NCI-H774 (cell line): ENCODE measurements at places on chromosomes 12 and 14.

- no peak for DNase-seq
Observed at GRCh38 chr14:79728331-79728730, 483.0 kb downstream of the DIO2 start.

GRCh38 chr12:121170151-121170550 is 37.5 kb downstream of the P2RX7 start:
- no peak for DNase-seq

- DNase-seq = no peak
Observed at GRCh38 chr14:104304451-104305351, 166.3 kb downstream of the KIF26A start.

DNA sequence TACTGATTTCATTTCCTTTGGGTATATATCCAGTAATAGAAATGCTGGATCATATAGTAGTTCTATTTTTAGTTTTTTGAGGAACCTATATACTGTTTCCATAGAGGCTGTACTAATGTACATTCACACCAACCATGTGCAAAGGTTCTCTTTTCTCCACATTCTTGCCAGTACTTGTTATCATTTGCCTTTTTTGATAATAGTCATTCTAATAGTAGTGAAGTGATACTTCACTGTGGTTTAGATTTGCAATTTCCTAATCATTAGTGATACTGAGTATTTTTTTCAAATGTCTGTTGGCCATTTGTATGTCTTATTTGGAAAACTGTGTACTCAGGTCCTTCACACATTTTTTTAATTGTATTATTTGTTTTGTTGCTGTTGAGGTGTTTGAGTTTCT is 148.2 kb upstream of the NAV3 start:
- DNase-seq = no peak

DNA sequence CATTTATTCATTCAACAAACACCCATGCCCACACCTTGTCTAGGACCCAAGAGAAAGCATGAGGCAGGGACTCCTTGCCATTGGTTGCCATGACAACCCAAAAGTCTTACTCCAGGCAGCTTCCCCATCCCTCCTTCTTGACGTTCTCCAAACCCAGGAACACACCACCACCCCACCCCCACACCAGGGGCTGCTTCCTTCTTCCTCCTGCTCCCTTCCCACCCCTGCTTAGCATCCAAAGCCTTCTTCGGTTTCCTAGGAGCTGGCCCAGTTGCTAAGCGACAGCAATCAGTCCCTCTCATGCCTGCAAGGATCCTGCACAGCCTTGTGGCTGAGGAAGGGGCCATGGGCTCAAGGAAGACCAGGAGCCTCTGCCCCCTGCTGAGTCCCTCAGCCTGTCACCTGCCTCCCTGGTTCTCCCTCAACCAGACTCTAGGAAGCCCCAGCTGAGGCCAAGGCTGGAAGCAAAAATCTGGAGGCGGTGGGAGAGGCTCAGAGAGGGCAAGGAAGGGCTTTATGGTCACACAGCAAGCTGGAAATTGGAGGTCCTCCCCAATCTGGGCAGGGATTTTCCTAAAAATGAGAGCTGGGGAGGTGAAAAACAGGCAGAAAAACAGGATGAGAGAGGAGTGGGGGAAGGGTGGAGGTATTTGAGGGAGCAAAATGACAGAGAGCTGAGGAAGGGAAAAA is 15.4 kb downstream of the RASAL1 start:
- no peak for DNase-seq

- peak; percentile 25 for DNase-seq
Observed at GRCh38 chr14:73633116-73634010, 11.4 kb upstream of the DNAL1 start.

- no peak for DNase-seq
Observed at GRCh38 chr14:74437496-74438053, 11.6 kb upstream of the SYNDIG1L start.

DNA sequence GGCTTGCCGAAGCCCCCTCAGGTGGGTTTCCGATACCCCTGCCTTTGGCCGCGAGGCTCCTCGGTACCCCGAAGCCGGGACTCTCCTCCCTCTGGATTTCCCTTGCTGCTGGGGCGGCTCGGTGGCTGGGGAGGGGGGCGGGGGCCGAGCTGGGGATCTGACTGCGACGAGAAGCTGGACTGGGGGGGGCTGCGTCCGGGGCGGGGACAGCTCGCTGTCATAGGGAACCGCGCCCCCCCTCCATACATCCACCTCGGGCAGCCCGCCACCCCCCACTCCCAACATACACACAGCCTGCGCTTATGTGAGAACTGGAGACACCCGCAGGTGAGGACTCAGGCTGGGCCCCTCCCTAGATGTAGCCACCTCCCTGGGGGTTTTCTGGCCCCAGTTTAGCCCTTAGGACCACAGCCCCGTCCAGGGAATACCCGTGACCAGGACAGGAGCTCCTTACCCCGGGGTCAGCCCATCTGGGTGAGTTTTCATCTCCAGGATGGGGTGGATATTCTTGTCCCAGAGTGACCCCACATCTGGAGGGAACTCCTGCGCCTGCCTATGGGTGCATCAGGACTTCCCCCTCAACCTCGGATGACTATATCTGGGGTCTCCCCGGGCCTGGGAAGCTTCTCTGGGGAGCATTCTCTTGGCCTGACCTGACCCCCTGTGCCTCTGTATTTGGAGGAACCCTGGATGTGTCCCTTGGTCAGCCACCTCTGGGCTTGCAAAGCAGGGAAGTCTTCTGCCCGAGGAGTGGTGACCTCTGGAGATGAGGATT is 687 bp downstream of the ASIC1 start:
- no peak for DNase-seq

DNA sequence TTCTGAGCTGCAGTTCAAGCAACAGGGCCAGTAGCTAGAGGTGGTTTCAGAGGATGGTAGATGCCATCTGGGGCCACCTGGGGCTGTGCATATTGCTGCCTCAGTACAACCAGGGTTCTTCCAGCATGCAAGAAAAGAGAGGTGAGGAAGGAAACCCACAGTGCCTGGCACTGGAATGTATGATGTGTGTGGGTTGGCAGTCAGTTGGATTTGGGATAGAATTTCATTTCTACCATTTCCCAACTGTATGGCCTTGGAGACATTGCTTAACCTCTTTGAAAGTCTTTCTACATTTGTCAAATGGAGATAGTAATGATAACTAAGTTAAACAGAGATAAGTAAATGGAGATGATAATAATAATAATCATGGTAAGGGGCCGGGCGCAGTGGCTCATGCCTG is 10.2 kb upstream of the LRRC10 start:
- no peak for DNase-seq

- DNase-seq = no peak
Observed at GRCh38 chr12:13562915-13563742, 366.6 kb downstream of the EMP1 start.

- DNase-seq = no peak
Observed at GRCh38 chr14:29355846-29356245, 571.8 kb downstream of the PRKD1 start.

GRCh38 chr14:96176811-96177211 is 27.8 kb upstream of the BDKRB2 start:
- DNase-seq = no peak

GRCh38 chr12:56021889-56022497 is 1.1 kb downstream of the IKZF4 start:
- no peak for DNase-seq
